ENCODE measurements at places on chromosomes 7 and 10.

GRCh38 chr10:68185085-68185484 lies 46.8 kb downstream of the ATOH7 start:
- no peak for DNase-seq

DNA sequence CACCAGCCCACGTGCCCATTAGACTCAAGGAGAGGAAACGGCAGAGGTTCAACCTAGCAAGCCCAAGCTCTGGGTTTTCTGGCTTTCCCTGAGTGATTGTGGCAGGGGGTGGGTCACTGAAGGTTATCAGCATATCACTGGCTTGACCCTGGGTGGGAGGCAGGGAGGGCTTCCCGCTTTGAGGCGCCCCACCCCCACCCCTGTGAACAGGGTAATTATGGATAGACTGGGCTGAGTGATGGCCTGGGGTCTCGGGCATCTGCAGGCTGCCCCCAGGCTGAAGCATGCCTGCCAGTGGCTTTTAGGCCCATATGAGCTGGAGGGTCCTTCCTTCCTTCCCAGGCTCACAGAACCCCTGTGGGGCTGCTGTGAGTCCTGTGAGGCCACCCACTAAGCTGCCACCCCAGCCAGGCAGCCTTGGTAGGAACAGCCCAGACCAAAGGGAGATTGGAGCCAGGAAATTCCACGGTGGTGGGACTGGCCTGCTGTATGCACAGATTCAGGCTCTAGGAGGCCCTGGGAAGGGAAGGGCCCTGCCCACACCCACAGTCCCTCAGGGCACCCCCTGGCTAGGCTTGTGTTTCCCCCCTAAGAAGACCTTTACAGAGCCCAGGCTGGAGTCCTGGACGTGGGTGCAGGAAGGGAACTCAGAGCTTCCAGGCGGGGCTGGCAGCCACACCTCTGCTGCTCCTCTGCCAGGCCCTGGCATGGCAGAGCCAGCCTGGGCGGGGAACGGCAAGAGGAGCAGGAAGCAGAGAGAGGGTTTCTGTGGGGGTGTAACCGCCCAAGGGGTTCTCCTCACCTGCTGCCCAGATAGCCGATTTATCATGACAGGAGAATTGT lies 33.1 kb downstream of the GPRIN2 start:
- DNase-seq, result no peak

DNA sequence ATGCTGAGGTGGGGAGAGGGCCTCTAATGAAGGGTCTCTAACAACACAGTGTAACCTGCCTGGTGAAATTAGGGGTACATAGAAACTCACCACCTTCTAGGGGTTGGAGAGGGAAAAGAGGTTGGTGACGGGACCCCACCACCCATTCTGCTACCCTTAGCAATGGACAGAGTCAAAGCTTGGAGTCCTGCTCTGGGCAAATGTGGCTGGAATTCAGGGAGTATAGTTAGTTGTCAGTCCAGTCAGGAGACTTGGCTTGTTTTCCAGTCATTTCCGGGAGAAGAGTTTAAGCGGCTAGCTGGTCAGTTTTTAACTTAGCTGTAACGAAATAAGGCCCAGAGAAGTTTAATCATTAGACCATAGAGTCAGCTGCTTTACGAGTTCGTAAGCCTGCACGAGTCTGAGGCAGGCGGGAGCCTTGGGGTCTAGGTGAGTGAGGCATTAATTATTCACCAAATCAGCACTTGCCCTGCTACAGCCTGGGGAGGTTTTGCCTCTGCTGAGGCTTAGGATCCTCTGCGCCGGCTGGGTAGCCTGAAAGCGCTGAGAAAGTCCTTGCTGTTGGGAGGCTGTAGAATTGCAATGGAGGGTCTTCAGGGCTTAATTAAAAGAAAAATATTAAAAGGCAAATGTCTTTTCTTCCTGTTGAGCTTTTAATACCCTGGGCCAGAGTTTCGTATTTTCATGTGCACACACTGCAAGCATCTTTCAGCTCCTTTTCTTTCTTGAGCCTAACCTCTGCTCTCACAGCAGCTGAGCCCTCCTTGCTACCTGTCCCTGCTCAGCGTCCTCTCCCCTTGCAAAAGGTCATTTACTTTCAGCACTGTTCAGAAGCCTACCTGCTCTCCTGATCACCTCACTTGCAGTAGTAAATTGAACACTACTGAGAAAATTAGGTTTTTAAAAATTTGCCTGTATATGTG lies 1.5 kb upstream of the LAMB1 start:
- DNase-seq, result no peak

GRCh38 chr7:45656431-45656830 lies 82.3 kb downstream of the ADCY1 start:
- no peak for DNase-seq

DNA sequence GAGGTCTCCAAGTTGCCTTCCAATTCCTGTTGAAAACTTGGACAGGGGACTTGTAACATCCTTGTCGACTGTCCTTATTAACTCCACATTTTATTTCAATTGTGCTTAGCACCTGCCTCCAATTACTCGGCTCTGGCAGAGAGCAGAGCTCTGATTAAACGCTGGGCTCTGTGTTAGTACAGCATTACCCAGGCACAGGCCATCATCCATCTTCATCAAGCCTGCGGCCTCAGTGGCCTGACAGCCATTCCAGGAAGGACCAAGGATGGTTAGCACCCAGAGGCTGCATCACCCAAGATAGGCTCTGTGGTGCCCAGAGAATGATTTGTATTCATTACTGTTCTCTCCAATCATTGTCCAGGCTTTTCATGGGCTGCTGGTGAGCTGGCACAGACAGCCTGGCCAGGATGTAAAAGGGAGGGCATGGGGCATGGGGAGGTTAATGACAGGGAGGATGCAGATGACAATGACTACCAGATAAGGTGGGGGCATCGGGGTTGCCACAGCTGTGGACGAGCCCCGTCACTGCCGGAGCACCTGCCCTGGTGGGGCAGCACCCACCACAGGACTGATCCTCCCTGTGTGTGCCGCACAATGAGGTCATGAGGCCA lies 123.3 kb downstream of the PTPN20 start:
- no peak for DNase-seq

GRCh38 chr10:94088926-94089381 lies 95.2 kb downstream of the PLCE1 start:
- DNase-seq, result no peak

- no peak for DNase-seq
Observed at GRCh38 chr10:116271593-116272439, 1.2 kb downstream of the GFRA1 start.

DNA sequence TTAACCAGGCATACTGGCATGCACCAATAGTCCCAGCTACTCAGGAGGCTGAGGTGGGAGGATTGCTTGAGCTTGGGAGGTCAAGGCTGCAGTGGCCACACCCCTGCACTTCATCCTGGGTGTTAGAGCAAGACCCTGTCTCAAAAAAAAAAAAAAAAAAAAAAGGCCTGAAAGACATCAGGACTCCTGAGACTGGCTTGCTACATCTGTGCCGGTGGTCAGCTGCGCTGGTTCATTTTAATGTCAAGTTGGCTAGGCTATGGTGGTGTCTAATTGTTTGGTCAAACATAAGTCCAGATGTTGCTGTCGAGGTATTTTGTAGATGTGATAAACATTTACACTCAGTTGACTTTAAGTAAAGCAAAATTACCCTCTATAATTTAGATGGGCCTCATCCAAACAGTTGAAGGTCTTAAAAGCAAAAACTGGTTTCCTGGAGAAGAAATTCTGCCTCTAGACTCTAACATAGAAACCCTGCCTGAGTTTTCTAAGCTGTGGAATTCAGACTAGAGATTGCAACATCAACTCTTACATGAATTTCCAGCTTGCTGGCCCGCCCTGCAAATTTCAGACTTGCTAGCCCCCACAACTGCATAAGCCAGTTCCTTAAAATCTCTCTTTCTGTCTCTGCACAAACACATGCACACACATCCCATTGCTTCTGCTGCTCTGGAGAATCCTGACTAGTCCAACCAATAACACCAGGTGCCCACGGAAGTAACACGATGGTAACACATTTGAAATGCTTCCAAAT lies 18.2 kb downstream of the MYOF start:
- DNase-seq, result no peak

DNA sequence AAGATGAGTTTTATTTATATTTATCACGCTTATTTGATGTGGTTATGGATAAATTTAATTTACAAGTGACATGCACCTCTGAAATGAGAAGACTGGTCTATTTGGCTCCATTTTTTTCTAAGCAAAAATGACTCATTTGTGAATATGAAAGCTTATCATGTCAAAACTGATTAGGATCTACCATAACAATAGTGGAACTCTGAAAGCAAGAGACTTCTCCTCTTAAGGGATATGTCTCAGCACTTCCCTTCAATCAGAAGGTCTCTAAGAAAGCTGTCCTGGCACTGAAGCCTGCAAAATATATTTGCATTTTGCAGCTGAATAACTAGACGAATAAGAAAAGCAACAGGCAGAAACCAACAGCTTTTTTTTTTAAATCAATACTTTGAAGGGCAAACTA lies 12.7 kb downstream of the FAS start:
- no peak for DNase-seq

DNA sequence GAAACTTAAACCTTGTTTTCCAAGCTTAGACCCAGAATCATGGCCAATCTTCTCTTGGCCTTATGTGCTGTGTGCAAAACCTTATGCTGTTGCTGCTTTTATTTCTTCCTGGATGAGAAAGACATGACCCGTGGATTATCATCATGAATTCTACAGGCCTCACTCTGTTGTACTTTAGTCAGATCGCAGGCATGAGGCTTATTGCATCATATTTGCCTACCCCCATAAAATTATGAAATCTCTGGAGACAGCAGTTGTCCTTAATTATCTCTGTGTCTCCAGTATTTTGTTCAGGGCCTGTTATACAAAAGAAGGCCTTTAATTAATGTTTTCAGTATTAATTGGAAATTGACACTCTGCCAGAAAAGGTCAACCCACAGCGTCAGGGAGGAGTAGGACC lies 71.6 kb downstream of the PLCE1 start:
- DNase-seq, result no peak

- DNase-seq, result no peak
Observed at GRCh38 chr7:152382244-152382643, 53.6 kb downstream of the KMT2C start.

- no peak for DNase-seq
Observed at GRCh38 chr10:60729106-60729505, 49.2 kb upstream of the CDK1 start.

GRCh38 chr7:105439174-105439893 lies 50.6 kb upstream of the SRPK2 start:
- no peak for DNase-seq

DNA sequence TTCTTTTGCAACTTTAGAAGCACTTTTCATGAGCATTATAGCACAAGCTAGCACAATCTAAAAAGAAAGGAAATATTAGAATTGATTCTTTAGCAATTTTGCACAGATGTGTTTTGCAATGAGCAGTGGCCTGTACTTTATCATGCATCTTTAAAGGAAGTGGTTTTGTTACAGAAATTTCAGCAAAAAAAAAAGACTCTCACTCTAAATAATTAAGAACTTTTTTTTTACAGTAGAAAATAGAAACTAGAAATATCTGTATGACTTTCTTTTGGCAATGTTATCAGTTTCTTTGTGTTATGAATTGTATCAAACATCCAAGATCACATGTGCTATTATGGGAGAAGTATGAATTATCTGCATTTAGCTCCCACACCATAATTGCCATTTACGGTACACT lies 195.7 kb upstream of the KLF6 start:
- no peak for DNase-seq

DNA sequence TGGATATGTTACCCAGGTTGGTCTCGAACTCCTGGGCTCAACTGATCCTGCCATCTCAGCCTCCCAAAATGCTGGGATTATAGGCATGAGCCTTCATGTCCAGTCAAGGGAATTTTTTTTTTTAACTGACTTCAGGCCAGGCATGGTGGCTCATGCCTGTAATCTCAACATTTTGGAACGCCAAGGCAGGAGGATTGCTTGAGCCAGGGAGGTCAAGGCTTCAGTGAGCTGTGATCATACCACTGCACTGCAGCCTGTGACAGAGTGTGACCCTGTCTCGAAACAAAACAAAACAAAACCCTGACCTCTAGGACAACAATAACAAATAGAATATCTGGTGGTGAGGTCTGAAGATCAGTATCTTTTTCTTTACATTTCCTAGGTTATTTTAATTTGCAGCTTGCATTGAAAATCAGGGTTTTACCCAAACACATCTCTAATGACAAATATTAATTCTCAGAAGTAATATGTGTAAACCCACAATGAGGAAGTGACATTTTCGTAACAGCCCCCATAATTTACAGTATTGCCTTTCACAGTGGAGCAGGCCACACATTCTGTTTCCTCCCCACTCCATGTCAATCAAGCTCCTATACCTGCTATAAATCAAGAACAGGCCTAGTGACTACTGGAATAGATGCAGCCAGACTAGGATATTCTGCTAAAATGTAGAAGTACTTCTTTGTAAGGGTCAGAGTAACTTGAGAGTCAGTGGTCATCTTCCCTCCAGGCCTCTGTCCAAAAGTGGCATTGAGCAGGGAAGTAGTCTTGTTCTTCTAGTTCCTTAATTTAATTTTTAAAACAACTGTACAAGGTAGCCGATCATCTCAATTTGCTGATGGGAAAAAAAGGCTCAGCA lies 43.3 kb upstream of the ECHDC3 start:
- DNase-seq, result no peak

DNA sequence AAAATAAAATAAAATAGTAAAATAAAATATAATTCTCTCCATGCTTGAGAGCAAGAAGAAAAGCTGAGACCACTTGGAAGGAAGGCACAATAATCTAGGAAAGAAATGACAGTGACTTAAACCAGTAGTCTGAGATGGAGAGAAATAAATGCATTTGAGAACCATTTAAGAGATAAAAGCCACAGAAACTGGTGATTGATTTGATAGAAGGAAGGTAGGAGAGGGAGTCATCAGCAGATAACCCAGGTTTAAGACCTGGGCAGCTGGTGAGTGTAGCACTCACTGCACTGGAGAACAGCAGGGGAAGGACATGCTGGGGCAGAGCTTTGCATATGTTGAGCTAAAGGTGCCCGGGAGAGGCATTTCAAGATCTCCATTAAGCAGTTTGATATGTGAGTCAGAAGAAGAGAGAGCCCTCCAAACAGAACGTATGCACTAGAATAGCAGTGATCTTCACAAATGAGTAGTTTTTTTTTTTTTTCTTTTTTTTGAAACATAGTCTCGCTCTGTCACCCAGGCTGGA lies 268.0 kb downstream of the DYNC1I1 start:
- DNase-seq, result no peak

DNA sequence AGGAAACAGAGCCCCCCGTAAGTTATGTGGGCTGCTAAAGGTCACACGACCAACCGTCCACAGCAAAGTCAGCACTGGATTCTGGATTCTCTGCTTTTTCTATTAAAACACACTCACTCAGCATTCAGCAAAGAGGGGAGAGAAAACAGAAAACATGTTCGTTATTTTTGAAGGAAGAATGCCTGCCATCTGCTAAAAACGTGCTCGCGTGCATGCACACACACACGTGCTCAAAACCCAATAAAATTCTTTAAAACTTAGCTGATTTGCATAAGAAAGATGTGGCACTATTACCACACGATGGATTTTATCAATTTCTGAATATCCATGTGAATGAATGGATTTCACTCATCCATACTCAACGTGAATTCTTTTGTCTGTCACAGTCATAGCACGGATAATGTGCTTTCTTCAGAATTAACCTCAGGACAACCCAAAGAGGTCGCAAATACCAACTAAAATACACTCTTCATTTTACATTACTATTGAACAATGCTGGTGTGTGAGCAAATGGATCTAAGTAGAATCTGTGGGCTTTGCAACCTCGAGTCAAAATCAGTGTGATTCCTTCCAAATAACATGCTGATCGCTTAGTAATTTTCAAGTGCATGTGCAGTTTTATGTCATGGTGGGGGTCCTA lies 40.8 kb downstream of the NRP1 start:
- DNase-seq, result no peak

Data from hypothalamus (tissue), 51 donors.